ENCODE measurements at places on chromosomes 3 and 15.

DNA sequence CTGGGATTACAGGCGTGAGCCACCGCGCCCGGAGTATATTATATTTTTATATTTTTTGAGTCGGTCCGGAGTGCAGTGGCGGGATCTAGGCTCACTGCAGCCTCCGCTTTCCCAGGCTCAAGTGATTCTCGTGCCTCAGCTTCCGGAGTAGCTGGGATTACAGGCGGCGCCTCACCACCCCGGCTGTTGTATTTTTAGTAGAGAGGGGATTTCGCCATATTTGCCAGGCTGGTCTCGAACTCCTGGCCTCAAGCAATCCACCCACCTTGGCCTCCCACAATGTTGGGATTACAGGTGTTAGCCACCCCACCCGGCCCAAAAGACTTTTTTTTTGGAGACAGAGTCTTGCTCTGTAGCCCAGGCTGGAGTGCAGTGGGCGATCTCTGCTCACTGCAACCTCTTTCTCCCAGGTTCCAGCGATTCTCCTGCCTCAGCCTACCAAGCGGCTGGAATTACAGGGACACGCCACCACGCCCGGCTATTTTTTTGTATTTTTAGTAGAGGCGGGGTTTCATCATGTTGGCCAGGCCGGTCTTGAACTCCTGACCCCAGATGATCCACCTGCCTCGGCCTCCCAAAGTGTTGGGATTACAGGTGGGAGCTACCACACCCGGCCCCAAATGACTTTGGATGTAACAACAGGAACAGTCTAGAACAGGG is 1.0 kb downstream of the ZNF589 start:
- no peak for DNase-seq

GRCh38 chr3:111190518-111190917 is 118.9 kb downstream of the NECTIN3 start:
- DNase-seq = no peak

GRCh38 chr3:42339321-42339720 is 71.1 kb downstream of the LYZL4 start:
- no peak for DNase-seq

- DNase-seq = no peak
Measured at GRCh38 chr3:33144433-33144832, 30.6 kb downstream of the CRTAP start.

DNA sequence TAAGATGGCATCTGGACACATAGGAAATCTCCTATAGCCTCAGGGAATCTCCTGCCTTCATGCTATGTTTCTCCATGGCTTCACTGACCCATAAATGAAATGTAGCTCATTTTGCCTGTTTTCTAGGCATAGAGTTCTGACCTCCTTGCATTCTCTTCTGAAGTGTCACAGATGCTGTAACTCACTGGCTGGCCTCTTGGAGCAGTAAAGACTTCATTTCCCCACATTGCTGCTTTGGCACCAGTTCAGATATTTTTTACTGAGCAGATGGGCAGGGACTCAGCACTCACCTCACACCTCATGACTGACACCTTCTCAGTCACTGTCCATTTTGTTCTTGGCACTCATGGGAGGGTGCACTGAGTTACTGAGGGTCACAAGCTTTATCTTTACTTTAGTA is 286.7 kb upstream of the TGFBR2 start:
- peak; percentile 13 for DNase-seq

DNA sequence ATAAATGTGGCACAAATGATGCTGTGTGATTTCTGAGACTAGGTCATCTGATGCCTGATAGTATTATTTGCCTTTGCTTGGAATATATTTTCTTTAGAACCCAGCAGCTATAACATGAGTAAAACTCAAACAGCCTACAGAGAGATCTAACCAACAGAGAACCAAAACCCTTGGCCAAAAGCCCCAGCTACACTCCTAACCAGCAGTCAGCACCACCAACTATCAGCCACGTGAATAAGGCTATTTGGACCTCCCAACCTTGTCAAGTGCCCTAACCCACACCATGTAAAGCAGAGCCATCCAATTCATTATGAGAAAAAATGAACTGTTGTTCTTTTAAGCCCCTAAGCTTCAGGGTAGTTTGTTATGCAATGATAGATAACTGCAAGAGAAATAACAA is 114.6 kb upstream of the MELTF start:
- no peak for DNase-seq
